ENCODE measurements at places on chromosomes 5 and 9. TPM values are rescaled to one million over a fixed set of nuclear protein-coding genes. Genes with fewer than 3 reads are reported as not detected.

TMEM252 gene
- total RNA-seq = not detected

BRINP1 gene
- total RNA-seq = not detected

LCN1 gene
- total RNA-seq = not detected

IRX1 gene
- total RNA-seq = not detected

PPIC gene
- 37.0 TPM for total RNA-seq
